ENCODE measurements at places on chromosomes 11 and 22.

GRCh38 chr11:76803811-76804600 is 20.9 kb downstream of the TSKU start:
- no peak for DNase-seq

GRCh38 chr22:36552289-36552688 is 23.3 kb upstream of the EIF3D start:
- no peak for DNase-seq

DNA sequence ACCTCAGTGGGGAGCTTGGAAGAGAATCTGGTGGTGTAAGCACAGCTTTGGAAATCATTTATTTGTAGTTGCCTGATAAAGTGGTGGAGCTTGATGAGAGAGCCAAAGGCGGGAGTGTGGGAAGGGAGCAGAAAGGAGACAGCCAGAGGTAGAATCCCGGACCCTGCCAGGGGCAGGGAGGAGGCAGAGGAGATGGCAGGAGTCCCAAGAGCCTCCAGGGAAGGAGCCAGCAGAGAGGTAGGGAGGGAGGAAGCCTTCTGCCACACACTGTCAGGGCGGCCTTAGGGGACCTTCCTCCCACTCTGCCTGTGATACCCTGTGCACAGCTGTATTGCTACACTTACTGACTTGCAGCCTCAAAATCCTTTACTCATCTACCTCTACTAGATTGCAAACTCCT is 15.4 kb downstream of the SCUBE2 start:
- DNase-seq: no peak

DNA sequence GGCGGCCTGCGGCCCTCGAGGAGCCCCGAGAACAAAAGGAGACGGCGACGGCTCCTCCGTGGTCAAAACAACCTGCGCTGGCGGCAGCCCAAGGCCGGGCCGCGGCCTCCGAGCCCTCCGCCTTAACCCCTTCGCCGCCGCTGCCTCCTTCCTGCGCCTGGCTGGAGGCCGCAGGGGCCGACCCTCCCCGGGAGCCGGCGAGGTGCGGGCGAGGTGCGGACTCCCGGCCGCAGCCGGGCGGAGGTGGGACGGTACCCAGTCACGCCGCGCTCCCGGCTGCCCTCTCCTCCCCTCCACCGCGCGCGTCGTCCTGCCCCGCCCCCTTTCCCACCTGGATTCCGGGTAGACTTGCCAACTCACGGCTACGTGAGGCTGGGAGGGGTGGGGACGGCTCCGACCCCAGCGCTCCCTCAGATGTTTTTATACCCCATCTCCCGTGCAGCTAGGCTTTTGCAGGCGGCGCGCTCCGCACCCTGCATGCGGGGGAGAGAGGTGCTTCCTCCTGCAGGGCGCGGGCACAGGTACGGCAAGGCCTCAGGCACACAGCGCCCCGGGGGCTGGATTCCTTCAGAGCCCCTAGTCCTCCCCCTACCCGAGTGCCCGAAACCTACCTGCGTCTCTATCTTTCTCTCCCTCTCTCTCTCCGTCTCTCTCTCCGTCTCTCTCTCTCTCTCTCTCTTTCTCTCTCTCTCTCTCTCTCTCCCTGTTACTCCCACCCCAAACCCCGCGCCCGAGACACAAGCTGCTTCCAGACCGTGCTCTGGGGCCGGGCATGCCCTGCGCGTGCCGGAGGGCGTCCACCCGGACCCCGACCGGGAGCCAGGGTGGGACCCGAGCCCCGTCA is 2.0 kb downstream of the PDGFB start:
- no peak for DNase-seq

DNA sequence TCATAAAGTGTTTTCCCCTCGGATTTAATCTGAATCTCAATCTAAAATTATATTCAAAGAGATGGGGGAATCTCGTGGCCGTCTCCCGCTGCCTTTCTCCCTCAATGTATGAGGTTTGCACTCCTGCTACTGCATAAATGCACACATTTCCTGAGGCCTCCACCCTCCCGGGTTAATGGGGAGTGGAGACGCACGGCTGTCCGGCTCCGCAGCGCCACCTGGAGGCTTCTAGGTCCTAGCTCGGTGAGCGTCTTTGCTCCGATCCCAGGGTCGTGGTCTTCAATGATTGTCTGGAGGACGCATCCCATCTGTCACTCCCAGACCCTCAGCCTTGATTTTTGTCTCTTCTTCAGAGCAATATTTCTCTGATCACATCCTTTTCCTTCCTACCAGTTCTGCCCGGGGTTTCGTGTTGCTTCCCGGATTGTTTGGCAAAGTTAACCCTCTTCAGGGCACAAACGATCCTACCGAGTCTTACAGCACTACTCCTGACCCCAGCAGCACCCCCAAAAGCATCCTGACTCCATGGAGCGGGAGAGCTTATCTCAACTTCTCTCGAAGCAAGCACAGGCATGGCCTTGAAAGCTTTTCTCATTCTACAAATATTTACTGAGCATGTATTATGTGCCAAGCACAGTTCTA is at the start of gene LMO1:
TSS of gene LMO1 (minus strand) at position 110 of the 642 bp plus-strand sequence. CDS start 516 bp downstream, outside the sequence.
- DNase-seq: peak; percentile 74

DNA sequence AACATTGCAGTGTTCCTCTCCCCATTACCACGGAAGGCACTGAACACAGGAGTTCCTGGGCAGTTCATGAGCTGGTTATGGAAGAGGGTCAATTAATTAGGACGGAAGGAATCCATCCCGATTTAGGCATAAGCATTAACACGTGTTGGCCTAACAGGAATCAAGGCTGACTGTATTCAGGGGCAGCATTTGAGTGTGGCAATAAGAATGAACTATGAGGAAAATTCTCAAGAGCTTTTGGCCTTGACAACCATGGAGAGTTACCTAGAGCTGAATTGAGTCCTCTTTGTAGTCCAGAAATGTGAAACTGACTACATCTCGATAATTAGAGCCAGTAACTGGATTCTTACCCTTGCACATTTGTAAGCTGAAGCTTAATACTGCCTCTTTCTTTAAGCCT is 82.4 kb upstream of the CRTAM start:
- DNase-seq: no peak

DNA sequence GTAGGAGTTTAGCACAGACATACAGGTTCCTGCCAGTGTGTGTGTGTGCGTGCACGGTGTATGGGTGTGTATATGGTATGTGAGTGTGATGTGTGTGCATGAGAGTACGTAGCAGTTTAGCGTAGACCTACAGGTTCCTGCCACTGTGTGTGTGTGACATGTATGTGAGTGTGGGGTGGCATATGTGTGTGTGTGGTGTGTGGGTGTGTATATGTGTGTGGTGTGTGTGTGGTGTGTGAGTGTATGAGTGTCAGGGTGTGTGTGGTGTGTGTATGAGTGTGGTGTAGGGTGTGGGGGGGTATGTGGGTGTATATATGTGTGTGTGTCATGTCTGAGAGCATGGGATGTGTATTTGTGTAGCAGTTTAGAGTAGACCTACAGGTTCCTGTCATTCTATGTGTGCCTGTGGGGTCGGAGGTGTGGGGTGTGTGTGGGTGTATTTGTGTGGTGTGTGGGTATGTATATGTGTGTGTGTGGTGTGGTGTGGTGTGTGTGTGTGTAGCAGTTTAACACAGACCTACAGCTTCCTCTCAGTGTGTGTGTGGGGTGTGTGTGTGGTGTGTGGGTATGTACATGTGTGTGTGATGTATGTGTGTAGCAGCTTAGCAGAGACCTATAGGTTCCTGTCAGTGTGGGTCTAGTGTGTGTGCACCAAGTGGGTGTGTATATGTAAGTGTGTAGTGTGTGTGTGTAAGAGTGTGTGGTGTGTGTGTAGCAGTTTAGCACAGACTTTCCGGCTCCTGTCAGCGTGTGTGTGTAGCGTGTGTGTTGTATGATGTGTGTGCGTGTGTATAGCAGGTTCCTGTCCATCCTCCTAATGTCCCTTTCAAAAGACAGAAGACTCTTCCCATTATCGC is 31.8 kb upstream of the TBCEL start:
- DNase-seq: no peak
